Stimulated activated CD8-positive, alpha-beta memory T cell treated with anti-CD3 and anti-CD28 coated beads, Interleukin-15, amount 100 ng/mL, for 4 hours (primary cell): ENCODE measurements at places on chromosomes 3 and 15.

- no peak for DNase-seq
Measured at GRCh38 chr3:71045917-71046282, 537.6 kb downstream of the FOXP1 start.

- no peak for DNase-seq
Measured at GRCh38 chr15:67836134-67836455, 3.8 kb downstream of the RNU6-1 start.

GRCh38 chr3:64441861-64442260 lies 216.6 kb upstream of the PRICKLE2 start:
- DNase-seq: no peak

GRCh38 chr3:12479919-12480427 lies 4.3 kb upstream of the TSEN2 start:
- DNase-seq: no peak

DNA sequence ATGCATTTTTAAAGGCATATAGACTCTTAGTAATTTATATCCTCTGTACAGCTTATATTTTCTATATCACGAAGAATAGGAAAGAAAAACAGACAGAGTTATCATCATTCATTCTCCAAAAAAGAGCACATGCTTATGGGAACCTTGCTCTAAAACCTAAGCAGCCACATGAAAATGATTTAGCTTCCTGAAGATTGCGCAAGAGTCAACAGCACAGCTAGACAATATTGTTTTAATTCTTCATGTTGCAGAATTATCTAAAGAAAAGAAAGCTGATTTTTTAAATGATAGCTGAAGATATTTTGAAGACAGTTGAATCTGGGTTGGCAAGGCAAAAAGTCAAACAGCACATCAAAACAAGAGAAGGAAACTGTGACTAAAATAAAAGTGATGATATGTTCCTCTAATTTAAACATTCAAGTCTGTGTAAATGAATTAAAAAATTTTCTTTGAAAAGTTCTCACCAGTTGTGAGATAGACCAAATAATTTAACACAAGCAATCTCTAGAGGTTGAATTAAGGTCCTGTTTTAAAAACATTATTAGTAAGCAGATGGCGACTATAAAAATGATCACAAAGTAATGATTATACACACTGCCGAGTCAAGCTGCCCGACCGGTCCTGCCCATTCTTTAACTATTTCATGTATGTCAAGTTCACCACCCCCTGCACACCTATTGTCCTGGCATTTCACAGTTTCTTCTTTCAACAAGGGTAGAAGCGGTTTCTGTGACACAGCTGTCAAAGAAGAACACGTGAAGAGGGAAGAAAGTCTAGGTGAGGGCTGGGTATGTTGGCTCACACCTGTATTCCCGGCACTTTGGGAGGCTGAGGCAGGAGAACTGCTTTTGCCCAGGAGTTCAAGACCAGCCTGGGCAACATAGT lies 74.2 kb upstream of the BHLHE40 start:
- DNase-seq: no peak

DNA sequence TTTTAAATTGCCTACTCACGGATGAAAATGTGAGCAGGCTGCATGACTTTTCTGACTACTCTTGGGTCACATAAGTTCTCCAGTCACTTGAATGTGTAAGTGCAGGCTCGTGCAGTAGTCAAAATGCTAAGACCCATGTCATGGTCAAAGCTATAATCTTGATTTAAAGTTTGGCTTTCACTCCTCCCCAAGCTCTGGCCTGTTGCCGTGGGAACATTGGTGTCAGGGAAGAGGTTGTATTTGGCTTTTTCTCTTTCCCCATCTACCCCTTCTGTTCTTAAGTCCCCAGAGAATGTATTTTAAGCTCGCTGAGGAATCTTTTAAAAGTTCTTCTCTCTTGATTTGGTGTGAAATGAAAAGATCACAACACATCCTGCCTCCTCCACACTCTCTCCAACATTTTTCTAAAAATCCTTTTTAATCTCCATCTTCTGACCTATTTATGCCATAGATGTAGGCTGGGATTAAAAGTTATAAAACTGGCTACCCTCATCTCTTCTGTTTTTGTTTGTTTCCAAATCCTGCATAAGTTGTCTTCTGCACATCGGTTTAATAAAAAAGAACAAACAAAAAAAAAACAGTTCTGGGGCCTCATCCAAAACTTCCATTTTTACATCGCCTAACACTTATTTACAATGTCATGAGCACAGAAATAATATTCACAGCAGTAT lies 61.4 kb upstream of the ADAMTSL3 start:
- DNase-seq: no peak
